ENCODE measurements at places on chromosomes 3 and 15. TPM values are rescaled to one million over a fixed set of nuclear protein-coding genes. Genes with fewer than 3 reads are reported as not detected.

GRCh38 chr3:181075098-181075497 lies 85.6 kb upstream of the DNAJC19 start:
- DNase-seq: no peak

DNA sequence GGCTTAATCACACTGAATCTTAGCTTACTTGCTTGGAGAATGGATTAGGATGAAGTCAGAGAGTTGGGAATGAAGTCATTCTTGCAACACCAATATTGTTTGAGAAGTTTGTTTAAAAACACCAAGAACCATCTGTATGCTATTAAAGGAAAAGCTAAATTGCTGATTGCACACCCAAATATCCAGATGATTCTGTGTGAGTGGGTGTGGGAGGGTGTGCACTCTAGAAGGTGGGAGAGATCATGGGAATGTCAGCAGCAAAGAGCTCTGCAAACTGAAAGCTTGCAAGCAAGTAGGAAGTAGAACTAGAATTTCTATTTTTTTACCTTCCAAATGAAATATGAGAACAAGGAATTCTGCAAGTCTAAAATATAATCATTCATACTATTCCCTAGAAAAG lies 364.9 kb downstream of the NR2F2 start:
- DNase-seq: no peak

DNA sequence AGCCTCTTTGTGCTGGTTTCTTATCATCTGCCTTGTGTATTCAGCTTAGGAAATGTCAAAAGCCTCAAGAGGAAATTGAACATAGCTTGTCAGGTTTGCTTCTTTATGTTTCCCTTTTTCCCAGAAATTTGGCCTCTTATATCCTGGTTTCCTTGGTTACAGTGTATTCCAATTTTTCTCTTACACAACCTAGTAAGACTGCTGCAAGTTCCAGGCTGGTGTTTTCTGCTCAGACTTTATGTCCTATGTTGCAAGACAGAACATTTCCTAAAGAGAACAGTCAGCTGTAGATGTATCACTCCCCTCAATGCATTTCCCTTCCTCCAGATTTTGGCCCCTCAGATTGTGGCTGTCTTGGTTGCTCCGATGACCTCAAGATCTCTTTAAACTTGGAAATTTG lies 102.5 kb downstream of the SH3GL3 start:
- no peak for DNase-seq

GRCh38 chr3:71244153-71244825 lies 339.2 kb downstream of the FOXP1 start:
- no peak for DNase-seq

The MAGEL2 gene
- not detected for total RNA-seq

Data from renal cortical epithelial cell (primary cell).